ENCODE measurements at places on chromosomes 3 and 15.

GRCh38 chr3:9955067-9955502 is 2.9 kb upstream of the PRRT3 start:
- DNase-seq, result peak; percentile 82

DNA sequence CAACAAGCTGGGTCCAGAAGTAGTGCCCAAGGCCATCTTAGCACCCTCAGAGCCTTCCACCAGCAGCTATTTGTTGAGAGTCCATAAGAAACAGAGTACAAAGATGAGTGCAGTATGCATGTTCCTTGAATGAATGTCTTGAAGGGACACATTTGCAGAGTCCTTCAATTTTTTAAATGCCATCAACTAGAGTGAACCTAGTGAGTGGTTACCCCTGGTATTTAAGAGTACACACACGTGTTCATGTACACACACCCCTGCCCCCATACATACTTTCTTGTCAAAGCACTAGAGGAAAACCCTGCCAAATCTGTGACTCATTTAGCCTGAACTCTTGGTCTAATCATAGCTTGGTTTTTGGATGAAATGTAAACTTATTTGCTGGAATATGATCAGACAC is 84.5 kb upstream of the GALNT15 start:
- no peak for DNase-seq

DNA sequence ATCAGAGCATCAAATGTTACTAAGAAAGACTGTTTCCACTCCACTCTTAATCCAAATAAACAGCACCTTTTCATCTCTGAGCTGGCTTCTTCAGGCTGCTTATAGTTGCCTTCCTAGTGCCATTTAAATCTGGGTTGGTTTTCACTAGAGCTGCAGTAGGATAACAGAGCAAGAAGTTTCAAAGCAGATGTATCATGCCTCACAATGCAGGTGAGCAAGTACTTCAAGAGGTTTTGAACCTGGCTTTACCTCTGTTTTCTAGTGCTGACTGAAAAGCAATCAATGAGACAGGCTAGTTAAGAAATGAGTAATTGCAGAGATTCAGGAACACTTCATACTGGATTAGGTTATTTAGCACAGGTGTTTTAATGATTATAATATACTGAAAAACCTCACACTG is 147.7 kb upstream of the SATB1 start:
- no peak for DNase-seq

GRCh38 chr3:15071699-15072098 is 6.6 kb upstream of the MRPS25 start:
- DNase-seq, result no peak

GRCh38 chr15:101024706-101025500 is 105.7 kb downstream of the LRRK1 start:
- DNase-seq, result no peak

GRCh38 chr3:125045965-125046364 is 9.8 kb downstream of the HEG1 start:
- DNase-seq, result no peak

DNA sequence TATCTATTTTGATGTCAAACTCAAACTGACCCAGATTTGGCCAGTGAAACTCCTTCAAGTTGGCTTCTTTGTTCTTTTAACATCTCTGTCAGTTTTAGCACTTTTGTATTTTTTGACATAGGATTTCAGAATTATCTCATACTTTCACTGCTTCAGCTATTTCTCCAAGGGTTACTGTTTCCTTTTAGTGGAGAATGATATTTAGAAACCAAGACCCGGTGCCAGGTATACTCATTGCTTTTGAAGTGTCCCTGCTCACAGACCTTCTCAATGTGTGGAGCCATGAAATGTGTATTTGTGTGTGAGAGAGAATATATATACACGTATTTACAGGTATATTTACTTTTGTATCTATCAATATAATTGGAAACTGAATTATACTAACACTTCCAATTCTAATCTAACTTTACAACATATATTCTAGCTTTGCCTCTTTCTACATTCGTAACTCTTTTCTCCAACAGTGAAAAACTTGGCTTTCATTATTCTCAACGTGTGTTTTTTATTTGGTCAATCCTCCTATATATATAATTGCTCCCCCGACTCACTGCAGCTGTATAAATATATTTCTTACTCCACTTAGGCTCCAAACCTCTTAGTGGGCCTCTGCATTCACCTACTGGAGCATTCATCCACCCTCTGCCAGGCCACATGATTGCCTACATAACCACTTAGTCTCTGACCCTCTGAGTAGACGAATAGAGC is 54.0 kb downstream of the OTOL1 start:
- DNase-seq, result no peak

DNA sequence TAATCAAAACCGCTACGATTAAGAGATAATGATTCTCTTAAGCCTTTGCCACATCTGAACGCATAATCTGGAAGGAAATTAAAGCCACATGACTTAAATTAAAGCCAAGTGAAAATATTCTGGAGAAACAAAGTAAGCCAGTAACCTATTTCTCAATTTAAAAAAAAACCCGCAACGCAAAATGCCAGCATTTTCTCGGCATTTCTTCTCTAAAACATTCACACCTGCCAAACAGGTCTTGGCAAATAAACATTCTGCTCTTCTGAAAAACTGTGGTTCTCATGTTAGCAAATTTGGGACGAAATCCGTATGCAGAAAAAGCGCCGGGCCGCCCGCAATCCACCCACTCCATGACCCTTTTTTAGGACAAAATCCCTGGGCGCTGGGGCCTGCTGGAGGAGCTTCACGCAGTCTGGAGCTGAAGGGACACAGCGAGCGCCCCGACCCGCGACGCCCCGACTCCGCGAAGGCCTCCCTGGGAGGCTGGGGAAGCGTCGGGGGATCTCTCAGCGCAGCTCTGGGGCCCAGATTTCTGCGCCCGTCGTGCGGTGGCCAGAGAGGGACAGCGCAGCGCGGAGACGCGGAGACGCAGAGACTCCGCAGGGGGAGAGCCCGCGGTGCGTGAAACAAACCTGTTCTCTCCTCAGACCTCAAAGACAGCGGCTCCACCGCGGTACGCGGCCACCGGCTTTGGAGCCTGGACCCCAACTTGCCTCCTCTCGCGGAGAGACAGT is 471 bp downstream of the NKIRAS1 start:
- no peak for DNase-seq

Measured in NCI-H345 (cell line).